ENCODE measurements at places on chromosomes 3 and 15.

- no peak for DNase-seq
These were observed 6.0 kb upstream of the CCR8 start for GRCh38 chr3:39323494-39323893.

- peak; percentile 29 for DNase-seq
These were observed 120.9 kb upstream of the ZBED2 start for GRCh38 chr3:111715911-111716523.

DNA sequence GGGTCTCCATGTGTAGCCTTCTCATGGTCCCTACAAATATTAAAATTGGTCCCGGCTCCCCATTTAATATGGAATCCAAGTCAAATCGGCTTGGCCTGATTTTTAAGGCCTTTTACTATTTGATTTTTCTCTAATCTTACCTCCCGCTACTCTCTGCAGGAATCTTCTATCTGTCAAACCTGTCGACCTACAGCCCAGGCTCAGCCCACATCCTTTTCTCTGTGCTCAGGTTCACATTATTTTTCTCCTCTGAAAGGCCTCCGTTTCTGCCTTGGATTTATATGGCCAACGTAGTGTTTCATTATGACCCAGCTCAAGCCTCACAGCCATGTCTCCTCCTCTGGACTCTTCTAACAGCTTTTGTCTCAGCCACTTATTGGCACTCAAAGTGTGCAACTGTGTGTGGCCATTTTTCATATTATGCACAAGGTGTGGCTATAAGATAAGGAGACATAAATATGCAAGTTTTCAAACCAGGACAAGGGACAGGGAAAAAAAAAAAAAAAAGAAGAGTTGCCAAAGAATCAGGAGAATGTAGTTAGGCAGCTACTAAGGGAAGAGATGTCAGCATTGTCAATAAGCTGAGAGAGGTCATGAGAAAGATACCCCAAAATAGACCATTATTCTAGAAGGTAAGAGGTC lies 2.1 kb upstream of the GLCE start:
- no peak for DNase-seq

GRCh38 chr3:45134758-45135521 lies 11.2 kb downstream of the CDCP1 start:
- no peak for DNase-seq

GRCh38 chr15:52697051-52697450 lies 17.9 kb upstream of the ATOSA start:
- DNase-seq: no peak

DNA sequence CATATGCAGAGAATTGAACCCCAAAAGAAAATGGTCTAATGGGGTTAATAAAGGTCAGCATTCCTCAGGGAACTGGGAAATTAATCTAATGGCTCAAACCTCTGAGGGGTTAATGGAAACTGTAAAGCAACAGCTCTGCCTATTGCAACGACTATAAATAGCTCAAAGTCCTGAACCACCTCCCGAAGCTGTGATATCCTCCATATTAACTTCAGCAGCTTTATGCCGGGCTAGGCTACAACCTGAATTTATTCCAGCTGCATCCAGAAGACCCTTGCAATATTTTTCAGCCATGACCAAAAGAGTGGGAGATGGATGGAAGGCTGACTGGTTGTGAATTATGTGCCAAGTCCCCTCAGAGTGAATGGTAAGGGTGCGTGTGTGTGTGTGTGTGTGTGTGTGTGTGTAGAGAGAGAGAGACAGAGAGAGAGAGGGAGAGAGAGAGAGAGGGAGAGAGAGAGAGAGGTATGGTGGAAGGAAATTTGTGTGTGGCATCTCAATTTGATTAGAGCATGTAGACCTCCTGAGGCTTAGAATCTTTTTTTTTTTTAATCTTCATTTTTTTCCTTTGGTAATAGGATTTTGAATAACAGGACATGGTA lies 109.9 kb downstream of the PDCD6IP start:
- DNase-seq: no peak

- no peak for DNase-seq
These were observed 114.1 kb upstream of the GALNT15 start for GRCh38 chr3:16060358-16060852.

DNA sequence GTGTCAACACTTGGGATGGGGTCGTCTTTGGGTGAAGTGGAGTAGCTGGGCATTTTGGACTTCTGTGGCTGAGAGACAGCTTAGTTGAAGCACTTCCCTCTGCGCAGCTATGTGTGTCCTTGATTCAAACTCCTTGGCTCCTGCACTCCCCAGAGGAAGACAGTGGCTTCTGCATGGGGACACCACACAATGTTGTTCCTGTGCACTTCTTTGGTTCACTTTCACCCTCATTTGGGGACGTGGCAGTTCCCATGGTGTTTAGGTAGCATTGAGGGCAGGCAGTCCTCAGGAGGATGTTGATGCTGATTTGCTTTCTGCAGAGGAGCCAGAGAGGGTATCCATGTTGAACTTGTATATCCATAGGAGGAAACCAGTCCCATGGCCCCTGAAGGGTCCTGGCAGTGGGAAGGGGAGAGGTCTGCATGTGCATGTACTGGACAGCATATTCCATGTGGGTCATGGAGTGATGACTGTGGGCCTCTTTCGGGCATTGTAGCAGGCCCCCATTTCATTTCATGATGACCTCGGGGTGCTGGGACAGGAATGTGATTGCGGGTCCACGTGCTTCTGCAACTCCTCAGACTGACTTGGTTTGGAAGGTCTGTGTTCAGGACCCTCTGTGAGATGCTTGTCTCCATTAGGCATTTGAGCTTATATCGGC lies 135.4 kb downstream of the SNRPN start:
- no peak for DNase-seq

- no peak for DNase-seq
These were observed 15.4 kb downstream of the CHST14 start for GRCh38 chr15:40486066-40486770.

- no peak for DNase-seq
These were observed 57.4 kb downstream of the UMPS start for GRCh38 chr3:124787476-124788195.

- peak; percentile 24 for DNase-seq
These were observed 9.6 kb upstream of the PSMD2 start for GRCh38 chr3:184289426-184289938.

DNA sequence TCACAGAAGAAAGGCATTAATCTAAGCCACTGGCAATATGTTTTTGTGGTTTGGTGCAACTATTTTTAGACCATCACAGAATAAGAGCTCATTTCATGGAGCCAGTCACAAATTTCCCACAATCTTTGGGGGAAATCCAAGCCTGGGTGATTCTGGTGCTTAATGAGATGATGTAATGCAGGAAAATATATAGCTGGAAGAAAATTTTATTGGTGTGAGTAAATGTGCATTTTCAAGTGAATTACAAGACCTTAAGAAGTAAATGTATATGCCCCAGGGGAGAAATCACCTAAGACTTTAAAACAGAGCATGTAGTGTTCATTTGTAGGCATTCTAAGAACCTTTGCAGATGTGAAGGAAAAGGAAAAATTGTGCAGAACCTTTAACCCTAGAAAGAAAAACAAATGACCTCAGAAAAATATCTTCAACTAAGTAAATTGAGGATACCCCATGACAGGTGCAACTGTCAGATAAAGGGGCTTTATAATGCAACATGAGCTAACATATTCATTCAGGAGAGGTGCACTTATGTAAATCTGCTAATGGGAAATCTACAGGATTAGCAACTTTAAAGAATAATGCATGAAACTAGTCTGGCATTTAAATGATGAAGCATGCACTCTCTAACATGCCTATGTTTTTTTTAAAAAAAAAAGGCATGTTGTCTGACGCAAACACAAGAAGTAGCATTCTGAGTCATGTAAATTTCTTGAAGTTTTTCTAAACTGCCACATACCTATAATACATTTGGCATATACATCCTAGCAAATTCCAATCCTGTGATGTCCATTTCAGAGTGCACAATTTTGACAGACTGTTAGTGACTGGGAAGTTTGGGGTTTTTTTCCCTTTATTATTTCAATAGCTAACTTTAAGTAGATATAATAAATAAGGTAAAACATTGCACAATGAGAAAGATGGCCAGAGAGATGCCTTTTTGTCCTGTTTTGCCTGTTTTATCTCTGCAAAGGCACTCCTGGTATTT lies 105.1 kb downstream of the MEX3B start:
- no peak for DNase-seq

GRCh38 chr15:52351206-52351908 lies 55.8 kb upstream of the MYO5C start:
- no peak for DNase-seq

- no peak for DNase-seq
These were observed 16.6 kb downstream of the LYSMD4 start for GRCh38 chr15:99716540-99717095.

- DNase-seq: no peak
These were observed 454.1 kb downstream of the GRM7 start for GRCh38 chr3:7315037-7315436.

- no peak for DNase-seq
These were observed 20.1 kb upstream of the GOLGA6L2 start for GRCh38 chr15:23467110-23467600.

DNA sequence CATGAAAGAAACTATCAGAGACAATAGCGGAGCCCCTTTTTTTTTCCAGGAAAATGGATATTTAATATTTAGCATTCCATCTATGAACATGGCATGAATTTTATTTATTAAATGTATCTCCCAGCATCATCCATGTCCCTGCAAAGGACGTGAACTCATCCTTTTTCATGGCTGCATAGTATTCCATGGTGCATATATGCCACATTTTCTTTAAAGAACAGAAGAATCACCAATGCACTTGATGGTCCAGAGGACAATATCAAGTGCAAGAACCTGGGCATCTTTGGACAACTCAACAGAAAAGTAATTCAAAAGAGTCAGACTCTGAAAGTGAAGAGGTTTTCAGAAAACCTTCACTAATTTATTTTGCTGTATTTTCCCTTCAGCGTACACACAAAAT lies 133.0 kb upstream of the SLC7A14 start:
- DNase-seq: no peak

DNA sequence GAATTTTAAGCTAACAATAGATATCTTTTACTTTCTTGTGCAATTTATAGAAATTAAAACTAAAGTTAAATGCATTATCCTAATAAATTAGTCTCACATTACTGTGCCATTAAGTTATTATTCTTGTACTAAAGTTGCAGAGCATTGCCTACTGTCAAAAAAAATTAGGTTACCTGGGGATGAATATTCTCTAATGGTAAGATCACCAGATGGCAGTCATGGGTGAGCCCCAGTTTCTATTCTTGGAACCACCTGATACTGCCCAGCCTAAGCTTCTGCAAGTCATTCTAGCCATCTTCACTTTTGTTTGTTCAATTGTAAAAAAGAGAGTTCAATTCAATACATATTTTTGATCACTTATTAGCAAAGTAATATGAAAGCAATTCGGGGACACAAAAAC lies 213.2 kb downstream of the CADM2 start:
- DNase-seq: no peak

GRCh38 chr3:59180006-59180405 lies 130.2 kb upstream of the CFAP20DC start:
- no peak for DNase-seq

DNA sequence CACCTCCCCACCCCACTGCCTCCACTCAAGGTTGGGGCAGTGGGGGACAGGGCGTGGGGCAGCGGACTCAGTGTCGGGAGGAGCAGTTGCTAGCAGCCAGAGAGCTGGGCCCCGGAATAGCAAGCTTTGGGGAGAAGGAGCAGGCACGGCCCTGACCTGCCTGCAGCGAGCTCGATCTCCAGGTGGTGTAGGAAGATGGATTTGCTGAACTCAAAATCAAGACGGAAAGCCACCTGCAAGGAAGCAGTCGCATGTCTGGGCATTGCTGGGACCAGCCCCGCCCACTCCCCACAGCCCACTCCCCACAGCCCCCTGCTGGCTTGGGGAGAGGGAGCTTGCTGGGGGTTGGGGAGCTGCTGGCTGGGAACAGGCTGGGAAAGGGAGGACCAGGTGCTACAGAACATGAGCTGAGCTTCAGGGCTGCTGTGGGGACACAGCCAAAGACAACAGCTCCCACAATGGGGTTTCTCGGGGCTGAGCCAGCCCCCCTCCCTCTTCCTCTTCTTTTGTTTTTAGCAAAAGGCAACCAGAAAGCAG lies 38.0 kb downstream of the FEM1B start:
- no peak for DNase-seq

DNA sequence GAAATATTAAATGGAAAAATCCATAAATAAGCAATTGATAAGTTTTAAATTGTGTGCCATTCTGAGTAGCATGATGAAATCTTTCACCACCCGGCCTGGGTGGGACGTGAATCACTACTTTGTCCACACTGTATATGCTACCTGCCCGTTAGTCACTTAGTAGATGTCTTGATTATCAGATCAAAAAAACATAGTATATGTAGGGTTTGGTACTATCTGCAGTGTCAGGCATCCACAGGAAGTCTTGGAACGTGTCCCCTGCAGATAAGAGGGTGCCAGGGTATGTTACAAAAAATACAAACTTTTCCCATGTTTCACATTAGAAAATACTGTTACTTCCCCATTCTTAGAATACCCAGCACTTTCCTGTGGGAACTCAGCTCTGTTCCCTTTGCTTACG lies 35.2 kb downstream of the FAM81A start:
- DNase-seq: no peak

- no peak for DNase-seq
These were observed 29.7 kb upstream of the MYRIP start for GRCh38 chr3:39779511-39780230.

DNA sequence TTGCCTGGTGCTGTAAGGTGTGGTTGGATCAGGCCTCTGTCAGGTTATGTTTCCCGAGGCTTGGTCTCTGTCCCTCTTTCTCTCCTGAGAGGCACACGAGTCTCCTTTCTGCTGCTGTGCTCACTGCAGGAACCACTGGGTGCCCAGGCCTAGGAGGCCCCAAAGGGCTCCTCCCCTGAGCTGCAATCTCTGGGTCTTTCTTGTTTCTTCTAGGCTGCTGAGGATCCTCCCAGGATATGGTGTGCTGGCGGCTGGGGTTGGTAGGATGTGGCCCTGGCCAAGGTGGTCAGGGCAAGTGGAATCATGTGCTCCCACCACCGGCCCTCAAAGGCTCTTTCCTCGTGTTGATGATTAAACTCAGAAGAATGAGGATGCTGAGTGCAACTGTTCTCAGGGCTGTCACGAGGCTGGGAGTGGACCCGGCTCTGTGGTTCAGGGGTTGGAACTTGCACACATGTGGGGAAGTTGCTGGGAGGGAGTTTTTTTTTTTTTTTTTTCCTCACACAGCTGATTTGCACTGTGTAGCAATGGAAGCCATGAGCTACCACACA lies 43.6 kb upstream of the CTSH start:
- DNase-seq: no peak

DNA sequence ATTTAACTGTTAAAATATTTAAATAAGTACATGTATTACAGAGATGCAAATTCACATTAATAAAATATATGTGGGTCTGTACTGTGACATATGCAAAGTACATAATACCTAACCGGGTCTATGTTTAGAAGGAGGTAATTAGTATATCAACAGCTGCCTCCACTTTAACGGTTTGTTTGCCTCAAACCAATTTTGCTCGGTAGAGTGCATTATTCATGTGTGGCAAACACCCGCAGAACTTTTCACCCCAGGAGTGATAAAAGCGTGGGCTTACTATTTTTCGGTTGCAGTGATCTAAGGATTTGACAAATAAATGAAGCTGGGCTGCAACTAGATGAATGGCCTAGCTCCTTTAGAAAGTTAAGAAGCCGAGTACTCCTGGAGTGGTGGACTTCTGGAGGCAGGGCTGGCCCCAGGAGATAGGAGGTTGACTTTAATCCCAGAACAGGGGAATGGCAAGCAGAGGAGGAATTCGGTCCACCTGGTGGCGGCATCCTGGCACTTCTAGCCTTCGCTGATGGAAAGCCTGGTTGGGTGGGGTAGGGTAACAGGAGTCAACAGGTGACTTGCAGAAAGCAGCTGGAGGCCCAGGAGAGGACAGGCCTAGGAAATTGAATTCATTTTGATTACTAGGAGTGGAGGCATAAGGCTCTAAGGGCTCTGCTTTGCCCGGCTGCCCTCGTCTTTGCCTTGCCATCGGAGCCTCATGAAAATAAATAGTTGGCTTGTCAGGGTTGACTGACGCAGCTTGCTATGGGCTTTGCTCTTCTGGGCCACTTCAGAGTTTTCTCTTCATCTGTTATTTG lies 2.4 kb downstream of the SLCO3A1 start:
- no peak for DNase-seq
